NCI-H774 (cell line): ENCODE measurements at places on chromosomes 11 and 22.

GRCh38 chr11:65487467-65488272 is 11.2 kb upstream of the MALAT1 start:
- peak; percentile 99 for DNase-seq

DNA sequence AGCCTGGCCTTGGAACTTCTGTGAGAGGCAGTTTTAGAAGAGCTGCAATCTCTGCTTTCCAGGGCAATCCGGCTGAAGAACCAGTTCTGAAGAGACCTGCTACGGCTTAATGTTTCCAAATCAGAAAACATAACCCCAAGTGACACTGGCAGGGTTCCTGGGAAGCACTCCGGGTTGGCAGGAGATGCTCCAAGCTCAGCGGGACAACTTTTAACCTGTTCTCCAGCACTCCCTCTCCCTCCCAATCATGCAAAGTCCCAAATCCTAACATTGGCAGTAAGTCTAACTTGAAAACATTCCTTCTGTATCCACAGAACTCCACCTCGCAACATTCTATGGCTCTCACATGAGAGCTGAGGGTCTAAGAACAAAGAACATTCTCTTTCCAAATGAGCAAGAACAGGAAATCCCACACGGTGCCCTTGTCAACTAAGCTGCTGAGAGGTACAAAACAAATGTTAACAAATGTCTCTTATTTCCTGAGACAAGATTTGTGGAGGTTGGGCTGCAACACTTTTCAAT is 48.5 kb upstream of the MN1 start:
- no peak for DNase-seq

DNA sequence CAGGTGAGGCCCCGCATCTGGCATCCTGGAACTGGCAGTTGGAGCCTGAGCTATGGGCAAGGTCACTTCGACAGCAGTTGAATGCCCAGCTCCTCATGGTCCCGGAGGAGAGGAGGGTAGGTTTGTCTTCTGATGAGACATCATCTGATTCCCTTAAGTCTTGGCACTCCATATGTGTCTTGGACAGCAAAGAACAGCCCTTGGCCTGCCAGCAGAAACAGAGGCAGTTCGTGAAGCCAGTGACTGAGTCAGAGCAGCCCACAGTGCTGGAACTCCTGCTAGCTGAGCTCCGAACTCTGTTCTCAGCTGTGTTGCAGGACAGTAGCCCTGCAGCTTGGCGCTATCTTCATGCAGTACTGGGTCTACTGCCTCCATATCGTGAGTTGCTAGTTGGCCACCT is 1.0 kb downstream of the DNHD1 start:
- DNase-seq: no peak

GRCh38 chr11:102551169-102551781 is 20.7 kb upstream of the MMP7 start:
- DNase-seq: no peak

- no peak for DNase-seq
Measured at GRCh38 chr22:44211256-44211945, 30.7 kb downstream of the PARVG start.

DNA sequence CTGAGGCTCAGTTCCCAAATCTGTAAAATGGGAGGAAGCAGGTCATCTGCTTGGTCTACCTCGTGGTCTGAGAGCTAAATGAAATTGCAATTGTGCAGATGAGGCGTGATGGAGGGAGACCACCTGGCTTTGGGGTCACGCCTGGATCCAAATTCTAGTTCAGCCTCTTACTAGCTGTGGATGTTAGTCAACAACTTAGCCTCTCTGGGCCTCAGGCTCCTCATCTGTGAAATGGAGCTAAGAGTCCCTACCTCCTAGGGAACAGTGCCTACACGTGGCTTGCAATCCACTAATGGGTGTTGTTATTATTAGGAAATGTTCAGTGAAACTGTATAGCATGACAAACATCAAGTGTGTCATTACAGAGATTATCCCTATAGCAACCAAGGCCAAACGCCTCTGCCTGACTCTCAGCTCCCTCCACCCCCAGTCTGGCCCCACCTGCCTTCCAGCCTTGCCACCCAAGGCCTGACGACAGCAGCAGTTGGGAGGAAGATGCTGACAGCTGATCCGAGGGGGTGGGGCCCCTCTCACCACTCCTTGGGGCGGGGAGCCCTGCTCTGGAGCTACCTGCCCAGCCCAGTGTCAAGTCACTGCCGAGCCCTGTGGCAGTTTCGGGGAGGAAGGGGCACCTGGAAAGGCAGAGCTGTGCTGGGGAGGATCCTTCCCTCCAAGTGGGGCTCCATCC is 1.7 kb upstream of the RHOD start:
- peak; percentile 40 for DNase-seq

- no peak for DNase-seq
Measured at GRCh38 chr11:5940748-5941147, 1.3 kb upstream of the OR56A3 start.
